Fibroblast of lung (primary cell): ENCODE measurements at places on chromosomes 5 and 9.

DNA sequence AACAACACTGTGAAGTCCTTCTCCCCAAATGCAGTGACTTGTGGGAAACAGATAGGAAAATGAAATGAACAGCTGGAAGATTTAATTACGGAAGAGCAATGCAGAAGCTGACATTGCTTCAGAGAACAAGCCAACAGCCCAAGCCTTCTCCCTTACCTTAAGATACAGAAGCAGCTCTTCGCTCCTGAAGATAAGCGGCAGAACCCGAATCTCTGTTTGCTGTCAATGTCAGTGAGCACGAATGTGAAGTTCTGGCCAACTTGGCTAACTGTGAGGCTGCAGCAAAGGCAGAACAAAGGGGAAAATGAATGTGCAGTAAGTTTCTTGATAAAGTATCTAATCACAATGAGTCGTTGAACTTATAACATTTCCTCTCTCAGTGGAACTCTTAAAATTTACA is 172.4 kb downstream of the DENND1A start:
- no peak overlapping the region for H3K27ac ChIP-seq
- H3K27me3 ChIP-seq = no peaks in the 10 kb centered on the region
- no peak for DNase-seq
- peaks cover 3% of the 10 kb centered on the region for H3K4me1 ChIP-seq
- no peak overlapping the region for H3K4me3 ChIP-seq
- H3K36me3 ChIP-seq = no peaks in the 10 kb centered on the region

GRCh38 chr9:91296354-91296753 is 65.4 kb downstream of the AUH start:
- peaks cover 5% of the 10 kb centered on the region for H3K36me3 ChIP-seq
- peaks cover 3% of the 10 kb centered on the region for H3K4me1 ChIP-seq
- no peak overlapping the region for H3K4me3 ChIP-seq

- H3K4me1 ChIP-seq = peaks cover 4% of the 10 kb centered on the region
- no peak overlapping the region for H3K27ac ChIP-seq
Measured at GRCh38 chr9:33180526-33181184, 13.5 kb upstream of the B4GALT1 start.

DNA sequence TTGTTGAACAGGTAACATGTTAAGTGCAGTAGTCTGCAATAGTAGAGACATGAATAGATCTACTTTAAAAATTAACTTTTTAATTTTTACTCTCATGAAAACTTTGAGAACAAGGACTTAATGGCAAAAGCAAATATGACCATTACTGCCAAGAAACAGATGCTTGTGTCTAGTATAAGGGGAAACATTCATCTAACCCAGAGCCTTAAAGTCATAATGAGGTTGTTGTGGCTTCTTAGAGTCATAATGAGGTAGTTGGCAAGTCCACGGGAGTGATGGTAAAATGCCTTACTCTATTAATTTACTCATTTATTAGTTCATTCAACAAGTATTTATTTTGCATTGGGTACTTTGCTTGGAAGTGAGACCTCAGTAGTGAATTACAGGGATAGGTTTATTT is 71.5 kb downstream of the JAKMIP2 start:
- H3K27ac ChIP-seq = no peak overlapping the region
- no peaks in the 10 kb centered on the region for H3K36me3 ChIP-seq
- no peak overlapping the region for H3K4me3 ChIP-seq
- H3K27me3 ChIP-seq = no peaks in the 10 kb centered on the region
- no peak for DNase-seq
- no peaks in the 10 kb centered on the region for H3K4me1 ChIP-seq

DNA sequence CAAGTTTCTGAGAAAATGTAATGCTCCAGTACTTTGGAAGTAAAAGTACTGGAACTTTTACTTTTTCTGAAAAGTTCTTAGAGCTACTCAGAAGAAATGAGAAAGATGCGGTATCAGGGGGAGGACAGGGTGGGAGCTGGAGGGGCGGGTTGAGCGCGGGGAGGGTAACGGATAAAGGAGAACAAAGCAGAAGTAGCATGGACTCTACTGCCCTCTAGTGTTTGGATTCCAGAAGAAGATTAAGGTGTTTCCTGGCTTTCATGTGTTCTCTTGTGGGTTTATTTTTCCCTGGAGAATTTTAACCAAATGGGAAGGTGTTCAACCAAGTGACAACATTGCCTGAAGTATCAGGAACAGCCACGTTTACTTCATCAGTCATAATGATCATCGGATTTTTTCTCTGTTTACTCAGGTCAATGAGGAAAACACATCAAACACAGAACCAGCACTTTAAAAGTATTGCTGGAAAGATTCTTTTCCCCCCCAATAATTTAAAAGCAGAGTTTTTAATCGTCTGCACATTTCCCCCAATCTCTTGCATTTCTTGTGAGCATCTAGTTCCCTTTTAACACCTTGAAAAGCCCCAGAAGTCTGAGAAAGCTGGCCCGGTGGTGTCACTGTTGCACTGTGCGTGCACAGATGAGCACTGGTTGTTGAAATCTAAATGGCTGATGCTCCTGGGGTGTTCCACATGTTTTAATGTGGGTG is 190.6 kb downstream of the MPDZ start:
- no peak overlapping the region for H3K27ac ChIP-seq
- no peaks in the 10 kb centered on the region for H3K27me3 ChIP-seq
- H3K4me3 ChIP-seq = peak overlapping the region; percentile 21
- H3K36me3 ChIP-seq = no peaks in the 10 kb centered on the region
- peak; percentile 73 for DNase-seq
